ENCODE measurements at places on chromosomes 5 and 9. TPM values are rescaled to one million over a fixed set of nuclear protein-coding genes. Genes with fewer than 3 reads are reported as not detected.

The ZDHHC11B gene
- total RNA-seq, result not detected

The ANKRD18B gene
- total RNA-seq, result not detected

The FOXI1 gene
- not detected for total RNA-seq

DNA sequence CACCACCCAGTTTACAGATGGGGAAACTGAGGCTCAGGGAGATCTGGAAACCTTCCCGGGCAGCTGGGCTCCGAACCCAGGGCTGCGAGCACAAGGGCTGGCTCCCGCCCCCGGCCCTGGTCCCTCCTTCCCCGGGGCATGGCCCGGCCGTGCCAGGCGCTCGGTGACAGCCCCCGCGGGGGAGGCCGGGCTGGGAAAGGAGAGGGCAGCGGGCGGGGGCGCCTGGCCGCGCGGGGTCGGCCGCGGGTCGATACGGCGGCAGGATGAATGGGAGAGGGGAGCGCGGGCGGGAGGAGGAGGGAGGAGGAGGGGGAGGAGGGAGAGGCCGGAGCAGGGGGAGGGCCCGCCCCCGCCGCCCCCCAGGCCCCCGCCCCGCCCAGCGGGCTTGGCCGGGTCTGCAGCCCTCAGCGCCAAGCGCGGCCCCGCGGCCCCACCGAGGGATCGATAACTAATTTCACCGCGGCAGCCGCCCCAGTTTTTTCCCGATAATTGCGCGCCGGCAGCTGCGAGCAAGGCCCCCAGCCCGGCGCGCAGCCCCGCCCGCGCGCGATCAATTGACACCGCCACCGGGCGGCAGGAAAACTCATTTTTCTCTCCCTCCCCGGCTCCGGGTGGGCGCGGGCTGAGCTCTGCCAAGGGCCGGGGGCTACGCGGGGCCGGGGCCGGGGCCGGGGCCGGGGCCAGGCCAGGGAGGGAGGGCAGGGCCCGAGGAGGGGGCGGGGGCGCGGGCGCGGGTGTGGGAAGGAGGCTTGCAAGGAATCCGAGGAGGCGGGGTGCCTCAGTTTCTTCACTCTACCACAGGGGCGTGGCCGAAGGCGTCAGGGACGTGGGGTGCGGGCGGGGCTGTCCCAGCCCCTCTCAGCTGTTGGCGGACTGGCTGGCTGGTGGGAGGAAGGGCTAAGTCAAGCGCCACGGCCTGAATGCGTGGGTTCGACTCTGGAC is 52.1 kb downstream of the C9orf50 start:
- no peaks in the 10 kb centered on the region for H3K36me3 ChIP-seq
- DNase-seq, result no peak
- H3K4me3 ChIP-seq, result peak overlapping the region; percentile 32
- H3K27ac ChIP-seq, result no peak overlapping the region
- peaks cover 29% of the 10 kb centered on the region for H3K4me1 ChIP-seq

GRCh38 chr5:151745071-151745705 is 13.2 kb downstream of the ATOX1 start:
- H3K4me1 ChIP-seq, result peaks cover 62% of the 10 kb centered on the region
- H3K4me3 ChIP-seq, result no peak overlapping the region
- H3K36me3 ChIP-seq, result peaks cover 48% of the 10 kb centered on the region
- H3K27ac ChIP-seq, result peak overlapping the region; percentile 53

DNA sequence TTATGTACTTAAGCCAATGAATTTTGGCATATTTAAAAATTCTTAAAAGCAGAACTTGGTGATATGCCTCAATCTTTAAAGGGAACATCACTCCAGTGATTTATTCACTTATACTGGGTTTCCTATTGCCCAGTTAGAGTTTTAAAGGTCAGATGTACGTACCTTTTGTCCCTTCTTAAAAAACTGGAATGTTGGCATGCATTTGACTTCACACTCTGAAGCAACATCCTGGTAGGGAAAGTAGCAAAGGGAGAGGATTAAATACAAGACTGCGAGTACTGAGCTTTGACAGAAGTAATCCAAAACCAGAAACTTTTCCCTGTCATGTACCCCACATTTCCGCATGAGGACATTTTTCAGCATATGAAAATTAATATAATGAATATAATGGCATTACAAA is 11.7 kb downstream of the TXN start:
- H3K27me3 ChIP-seq, result no peaks in the 10 kb centered on the region
- H3K4me1 ChIP-seq, result no peaks in the 10 kb centered on the region
- H3K36me3 ChIP-seq, result peaks cover 51% of the 10 kb centered on the region
- H3K4me3 ChIP-seq, result no peak overlapping the region
- no peak for DNase-seq

GRCh38 chr5:135271533-135272310 is 127.3 kb downstream of the MACROH2A1 start:
- H3K4me3 ChIP-seq, result no peak overlapping the region
- peaks cover 38% of the 10 kb centered on the region for H3K4me1 ChIP-seq
- DNase-seq, result no peak
- H3K36me3 ChIP-seq, result no peaks in the 10 kb centered on the region
